Esophagus squamous epithelium (tissue), 5 donors: ENCODE measurements at places on chromosomes 7 and 10.

DNA sequence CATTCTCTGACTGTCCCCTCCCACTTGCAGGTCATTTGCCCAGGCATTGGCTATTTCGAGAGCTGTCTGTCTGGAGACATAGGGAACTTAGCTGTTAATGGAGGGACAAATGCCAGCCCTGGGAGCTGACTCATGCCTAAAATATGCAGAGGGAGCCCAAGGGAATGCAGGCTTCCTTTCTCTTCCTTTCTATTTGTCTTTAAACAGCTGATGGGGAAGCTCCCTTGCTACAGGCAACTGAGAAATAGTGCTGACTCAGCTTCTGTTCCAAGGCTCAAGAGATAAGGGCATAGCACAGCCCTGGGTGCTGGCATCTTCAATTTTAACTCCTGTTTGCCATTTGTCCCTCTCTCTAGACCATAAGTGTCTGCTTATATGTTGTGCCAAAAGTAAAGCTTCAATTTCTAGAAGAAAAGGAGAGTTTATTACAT, 82.7 kb upstream of the C1GALT1 start:
- DNase-seq, result no peak

GRCh38 chr7:2553108-2553507, 2.2 kb downstream of the BRAT1 start:
- DNase-seq, result no peak

DNA sequence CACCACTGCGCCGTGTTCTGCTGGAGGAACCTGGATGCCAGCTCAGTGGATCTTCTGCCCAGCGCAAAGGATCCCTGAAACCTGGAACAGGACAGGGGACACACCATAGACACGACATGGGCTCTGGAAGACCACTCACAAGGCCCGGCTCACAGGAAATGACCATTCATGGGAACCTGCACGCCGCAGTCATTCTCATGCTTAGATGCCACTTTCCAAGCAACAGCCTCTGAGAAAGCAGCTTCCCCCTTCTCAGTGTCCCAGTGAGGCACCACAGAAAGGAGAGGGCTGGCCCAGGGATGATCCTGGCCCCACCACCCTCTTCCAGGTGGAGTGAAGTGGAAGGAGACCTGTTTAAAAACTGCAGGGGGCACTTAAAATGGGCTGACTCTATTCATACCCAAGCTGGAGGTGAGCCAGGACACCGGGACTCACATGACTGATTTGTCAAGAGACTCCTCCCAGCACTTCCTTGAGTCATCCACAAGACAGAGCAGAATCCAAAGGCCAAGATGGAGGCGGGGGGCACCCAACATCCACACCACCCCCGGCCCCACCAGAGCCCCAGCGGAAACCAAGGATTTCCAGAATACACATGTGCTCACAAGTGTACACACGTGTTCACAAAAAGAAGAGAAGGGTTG, 11.2 kb downstream of the CTBP2 start:
- no peak for DNase-seq

DNA sequence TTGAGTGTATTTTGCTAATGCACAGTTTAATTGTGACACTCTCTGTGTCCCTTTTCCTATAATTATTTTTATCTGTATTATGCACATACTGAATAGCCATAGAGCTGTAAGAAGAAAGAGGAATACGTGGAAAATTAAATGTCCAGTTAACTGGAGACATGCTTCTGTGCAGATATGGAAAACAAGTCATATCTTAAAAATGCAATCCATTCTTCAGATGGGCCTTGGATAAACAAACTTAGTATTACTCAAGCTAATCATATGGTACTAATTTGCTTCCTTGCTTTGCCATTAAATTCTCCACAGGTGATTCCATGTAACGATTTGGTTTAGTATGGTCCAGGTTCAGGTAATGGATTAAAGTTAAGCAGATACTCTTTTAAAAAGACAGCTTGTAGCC, 201.2 kb upstream of the CELF2 start:
- DNase-seq, result no peak

DNA sequence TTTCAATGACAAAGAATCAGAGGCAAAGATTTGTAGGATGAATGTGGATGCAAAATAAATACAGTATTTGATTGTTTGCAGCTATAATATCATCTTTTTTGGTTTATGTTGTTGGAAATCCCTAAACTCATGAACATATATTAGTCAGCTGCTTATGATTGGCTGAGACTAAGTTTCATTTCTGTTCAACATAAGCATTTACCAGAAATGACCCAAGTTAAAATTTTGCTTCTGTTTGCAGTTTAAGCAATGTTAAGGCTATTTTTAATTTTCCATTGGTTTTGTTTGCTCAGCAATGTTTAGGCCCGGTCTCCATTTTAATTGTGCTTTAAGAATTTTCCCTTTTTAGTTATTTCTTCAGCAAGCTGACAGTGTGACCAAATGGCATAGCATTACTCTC, 22.0 kb downstream of the GIMAP6 start:
- no peak for DNase-seq

GRCh38 chr10:42988069-42988468, 88.8 kb upstream of the RET start:
- no peak for DNase-seq

DNA sequence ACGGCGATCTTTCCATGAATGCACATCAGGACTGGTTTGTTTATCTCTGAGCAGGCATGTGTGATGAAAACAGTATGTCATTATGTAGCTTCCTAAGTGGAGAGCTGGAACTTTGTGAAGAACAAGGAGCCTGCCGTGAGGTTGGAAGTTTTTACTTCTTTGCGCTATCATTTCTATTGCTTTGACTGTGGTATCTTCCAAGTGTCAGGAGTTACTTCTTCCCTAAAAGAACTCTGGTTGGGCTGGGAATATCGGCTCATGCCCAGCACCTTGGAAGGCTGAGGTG, 167.4 kb upstream of the AHR start:
- DNase-seq, result no peak

DNA sequence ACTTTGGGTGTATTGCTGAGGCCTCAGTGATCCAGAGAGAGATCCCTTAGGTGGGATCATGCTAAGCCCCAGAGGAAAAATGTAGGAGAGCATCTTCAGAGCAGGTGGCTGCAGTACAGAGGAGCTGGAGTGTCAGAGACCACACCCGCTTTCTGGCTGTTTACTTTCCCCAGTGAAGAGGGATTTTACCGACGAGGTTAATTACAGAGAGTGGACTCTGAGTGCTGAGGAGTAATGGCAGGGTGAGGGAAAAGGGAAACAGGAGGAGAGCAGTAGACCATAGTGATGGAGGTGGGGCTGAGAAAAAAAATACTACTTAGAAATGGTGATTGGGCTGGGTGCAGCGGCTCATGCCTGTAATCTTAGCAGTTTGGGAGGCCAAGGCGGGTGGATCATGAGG, 43.3 kb upstream of the HBP1 start:
- no peak for DNase-seq

GRCh38 chr10:118358327-118358726, 16.2 kb upstream of the FAM204A start:
- no peak for DNase-seq

DNA sequence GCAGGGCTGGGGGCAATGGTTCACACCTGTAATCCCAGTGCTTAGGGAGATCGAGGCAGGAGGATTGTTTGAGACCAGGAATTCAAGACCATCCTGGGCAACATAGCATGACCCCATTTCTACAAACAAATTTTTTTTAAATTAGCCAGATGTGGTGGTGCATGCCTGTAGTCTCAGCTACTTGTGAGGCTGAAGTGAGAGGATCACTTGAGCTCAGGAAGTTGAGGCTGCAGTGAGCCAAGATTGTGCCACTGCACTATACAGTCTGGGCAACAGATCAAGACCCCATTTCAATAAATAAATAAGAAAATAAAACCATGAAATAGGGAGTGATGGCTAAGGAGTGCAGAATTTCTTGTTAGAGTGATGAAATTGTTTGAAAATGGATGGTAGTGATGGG, 8.9 kb downstream of the GRID2IP start:
- no peak for DNase-seq
